ENCODE measurements at places on chromosomes 5 and 9. TPM values are rescaled to one million over a fixed set of nuclear protein-coding genes. Genes with fewer than 3 reads are reported as not detected.

DNA sequence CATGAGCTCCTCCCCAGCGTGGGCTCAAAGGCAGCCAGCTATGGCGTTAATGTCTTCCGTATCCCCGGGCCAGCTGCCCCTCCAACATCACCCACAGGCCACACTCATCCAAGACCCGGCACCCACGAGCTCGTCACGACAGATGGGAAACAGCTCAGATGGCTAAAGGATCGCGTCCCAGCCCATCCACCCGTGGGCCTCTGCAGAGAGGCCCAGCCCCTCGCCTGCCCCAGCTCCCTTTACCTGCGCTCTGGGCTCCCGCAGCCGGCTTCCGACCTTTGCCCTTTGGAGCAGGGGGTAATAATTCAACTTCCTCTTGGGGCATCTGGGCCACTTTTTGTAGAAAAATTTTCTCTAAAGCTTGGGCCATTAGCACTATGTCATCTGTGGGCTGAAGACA lies 16.5 kb downstream of the BRD3 start:
- no peak for DNase-seq

- no peak for DNase-seq
Measured at GRCh38 chr5:74507370-74508005, 133.0 kb downstream of the ENC1 start.

DNA sequence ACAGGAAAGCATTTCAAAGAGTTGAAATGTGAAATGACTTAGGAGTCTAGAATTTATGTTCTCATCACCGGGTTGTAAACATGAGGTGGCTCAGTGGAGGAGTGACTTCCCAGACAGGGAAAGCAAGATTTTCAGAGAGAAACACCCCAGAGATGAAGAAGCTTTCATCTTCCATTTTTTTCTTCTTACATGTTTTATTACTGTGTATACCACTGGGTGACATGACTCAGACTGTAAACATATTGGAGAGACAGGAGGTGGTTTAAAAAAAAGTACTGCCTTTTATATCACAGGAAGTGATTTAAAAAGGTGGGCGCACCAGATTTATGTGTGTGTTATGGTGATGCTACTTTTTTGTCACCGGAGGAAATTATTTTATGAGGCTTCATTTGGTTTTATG lies 209.1 kb upstream of the TUT7 start:
- DNase-seq = no peak

Gene BTNL8
- total RNA-seq = 0.11 TPM

DNA sequence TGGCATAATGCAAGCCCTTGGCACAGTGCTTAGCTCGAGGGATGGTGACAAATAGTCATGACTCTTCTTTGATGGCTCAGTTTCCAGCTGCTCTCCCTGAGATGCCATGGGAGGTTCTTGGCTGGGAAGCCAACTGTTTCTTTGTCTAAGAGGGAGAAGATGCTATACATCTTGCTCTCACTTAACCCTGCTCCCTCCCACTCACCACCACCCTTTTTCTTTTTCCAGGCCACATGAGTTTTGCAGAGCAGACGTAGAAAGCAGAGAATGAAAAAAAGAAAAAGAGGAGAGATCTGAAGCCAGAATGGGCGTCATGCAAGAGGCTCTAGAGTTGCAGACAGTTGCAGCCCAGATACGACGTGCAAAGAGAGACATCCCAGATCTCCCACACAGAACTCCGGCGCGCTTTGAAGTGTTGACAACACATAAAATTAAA lies 160.5 kb downstream of the FGF18 start:
- peak; percentile 46 for DNase-seq

GRCh38 chr5:116747881-116748280 lies 173.3 kb upstream of the SEMA6A start:
- no peak for DNase-seq

Gene FBN2
- total RNA-seq = 134 TPM

DNA sequence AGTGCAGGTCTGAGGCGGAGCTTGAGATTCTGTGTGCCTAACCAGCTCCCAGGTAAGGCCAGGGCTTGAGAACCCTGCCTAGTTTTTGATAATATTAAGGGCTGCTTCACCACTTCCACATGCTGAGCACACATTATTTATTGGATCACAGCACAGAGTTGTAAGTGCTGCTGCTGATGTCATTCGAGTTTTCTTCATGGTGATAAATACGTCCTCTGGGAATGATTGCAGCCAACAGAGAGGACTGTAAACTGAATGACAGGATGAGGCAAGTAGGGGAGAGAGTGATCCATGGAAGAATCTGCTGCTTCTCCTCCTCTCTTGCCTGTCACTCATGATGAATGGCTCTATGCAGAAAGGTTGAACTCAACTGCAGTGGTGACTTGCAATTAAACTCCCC lies 77.9 kb upstream of the VPS13A start:
- peak; percentile 6 for DNase-seq

DNA sequence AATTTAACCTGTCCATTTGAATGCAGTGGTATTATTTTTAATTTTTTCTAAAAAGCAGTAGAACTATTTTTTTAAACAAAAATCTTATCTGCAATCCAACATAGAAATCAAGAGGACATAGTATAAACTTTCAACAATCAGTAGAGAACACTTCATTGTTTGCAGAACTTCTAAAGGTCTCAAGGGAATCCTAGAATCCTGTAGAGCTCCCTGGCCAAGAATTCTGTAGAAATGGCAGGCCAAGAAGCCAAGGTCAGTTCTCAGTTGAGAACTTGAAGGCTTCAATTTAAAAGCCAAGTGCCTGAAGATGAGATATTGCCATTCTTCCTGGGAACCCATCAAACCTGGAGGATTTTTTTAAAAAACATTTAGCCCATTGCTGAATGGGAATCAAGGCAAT lies 199.2 kb upstream of the KLF4 start:
- DNase-seq = no peak

GRCh38 chr9:93588641-93589609 lies 12.5 kb downstream of the PHF2 start:
- no peak for DNase-seq

Gene ZNF883
- total RNA-seq = 14.1 TPM

GRCh38 chr5:123211084-123211483 lies 122.0 kb downstream of the PRDM6 start:
- DNase-seq = no peak

DNA sequence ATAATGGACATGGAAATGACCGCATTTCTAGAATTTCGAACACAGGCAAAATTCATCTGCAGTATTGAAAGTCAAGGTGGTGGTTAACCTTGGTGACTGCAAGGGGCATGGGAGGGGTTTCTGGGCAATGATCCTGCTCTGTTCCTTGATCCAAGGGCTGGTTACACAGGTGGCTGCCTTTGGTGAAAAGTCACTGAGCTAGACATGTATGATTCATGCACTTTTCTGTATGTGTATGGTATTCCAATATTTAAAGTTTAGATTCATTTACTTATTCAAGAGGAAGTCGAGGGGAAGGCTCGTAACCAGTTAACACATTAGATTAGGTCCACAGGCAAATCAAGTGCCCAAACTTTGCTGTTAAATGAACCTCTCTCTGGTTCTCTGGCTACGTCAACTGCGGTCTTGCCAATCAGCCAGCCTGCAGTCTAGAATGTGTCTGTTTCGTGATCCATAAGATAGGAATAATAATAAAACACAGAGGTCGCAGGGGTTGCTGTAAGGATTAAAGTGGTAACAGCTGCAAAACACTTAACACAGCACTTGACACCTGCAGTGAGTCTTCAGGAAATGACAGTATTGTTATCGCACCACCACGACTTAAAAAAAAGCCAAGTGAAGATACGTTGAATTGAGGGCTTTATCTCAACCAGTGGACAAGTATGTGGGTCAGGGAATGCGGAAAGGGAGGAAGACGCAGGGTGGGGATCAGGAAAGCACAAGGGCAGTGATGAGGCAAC lies 92.5 kb downstream of the TLE1 start:
- DNase-seq = no peak

Gene DMRT3
- 0.30 TPM for total RNA-seq

Gene SPINK6
- not detected for total RNA-seq

Gene CLK4
- total RNA-seq = 51.8 TPM

GRCh38 chr5:36820900-36821299 lies 55.7 kb upstream of the NIPBL start:
- no peak for DNase-seq

Gene MYMK
- total RNA-seq = not detected

Gene SLC31A2
- 27.7 TPM for total RNA-seq

DNA sequence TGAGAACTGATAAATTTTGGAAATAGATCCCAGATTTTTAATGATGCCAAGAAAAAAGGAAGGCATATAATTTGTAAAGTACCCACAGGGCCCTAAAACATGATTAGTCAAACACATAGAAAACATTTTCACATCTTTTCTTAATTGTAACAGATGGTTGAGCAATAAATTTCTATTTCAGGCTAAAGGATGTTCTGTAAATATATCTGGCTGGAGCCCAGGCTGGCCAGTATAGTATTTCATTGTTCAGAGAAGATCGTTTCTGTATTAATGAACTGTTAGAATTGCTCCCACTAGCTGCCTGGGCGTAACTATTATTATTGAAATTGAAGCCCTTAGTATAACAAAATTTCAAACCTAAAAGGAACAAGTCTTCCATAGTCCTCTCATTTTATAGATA lies 105.3 kb upstream of the SMC2 start:
- DNase-seq = no peak

DNA sequence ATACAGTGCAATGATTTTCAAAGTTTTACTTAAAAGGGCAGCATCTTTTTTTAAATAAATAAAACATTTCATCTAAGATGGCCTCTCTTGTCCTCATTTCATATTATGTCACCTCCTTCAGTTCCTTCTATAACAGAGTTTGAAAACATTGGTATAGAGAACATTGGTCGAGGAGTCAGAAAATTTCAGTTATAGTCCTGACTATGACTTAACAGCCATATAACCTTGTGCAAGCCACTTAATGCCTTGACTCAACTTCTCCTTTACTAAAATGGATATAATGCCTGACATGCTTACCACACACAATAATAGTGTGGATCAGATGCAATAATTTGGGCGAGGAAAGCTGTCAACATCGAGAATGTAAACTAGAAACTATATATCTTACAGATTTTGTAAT lies 22.6 kb downstream of the SSBP2 start:
- no peak for DNase-seq

DNA sequence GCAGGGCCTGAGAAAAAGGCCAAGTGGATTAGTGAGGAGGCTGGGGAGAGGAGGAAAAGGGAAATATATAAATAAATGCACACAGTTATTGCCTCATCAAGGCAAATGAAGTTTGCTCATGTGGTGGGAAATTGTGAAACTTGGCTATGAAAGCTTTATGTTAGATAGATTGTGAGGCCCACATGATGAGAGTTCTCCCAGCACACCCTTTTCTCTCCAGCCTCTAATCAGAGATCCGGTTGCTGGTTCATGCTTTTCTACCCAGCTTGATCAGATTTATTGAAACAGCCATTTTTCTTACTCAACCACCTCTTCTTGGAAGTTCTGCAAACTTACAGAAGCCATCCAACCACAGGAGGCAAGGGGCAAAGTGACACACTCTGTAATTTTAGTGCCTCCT lies 125.8 kb upstream of the KLF4 start:
- no peak for DNase-seq

- DNase-seq = no peak
Measured at GRCh38 chr9:18331310-18331684, 142.7 kb upstream of the ADAMTSL1 start.

Gene SLC2A8
- total RNA-seq = 20.8 TPM

GRCh38 chr9:134325813-134326723 lies at the start of gene RXRA:
Gene RXRA (plus strand): TSS chr9:134326455. CDS start chr9:134326632, 177 bp downstream.
- no peak for DNase-seq

DNA sequence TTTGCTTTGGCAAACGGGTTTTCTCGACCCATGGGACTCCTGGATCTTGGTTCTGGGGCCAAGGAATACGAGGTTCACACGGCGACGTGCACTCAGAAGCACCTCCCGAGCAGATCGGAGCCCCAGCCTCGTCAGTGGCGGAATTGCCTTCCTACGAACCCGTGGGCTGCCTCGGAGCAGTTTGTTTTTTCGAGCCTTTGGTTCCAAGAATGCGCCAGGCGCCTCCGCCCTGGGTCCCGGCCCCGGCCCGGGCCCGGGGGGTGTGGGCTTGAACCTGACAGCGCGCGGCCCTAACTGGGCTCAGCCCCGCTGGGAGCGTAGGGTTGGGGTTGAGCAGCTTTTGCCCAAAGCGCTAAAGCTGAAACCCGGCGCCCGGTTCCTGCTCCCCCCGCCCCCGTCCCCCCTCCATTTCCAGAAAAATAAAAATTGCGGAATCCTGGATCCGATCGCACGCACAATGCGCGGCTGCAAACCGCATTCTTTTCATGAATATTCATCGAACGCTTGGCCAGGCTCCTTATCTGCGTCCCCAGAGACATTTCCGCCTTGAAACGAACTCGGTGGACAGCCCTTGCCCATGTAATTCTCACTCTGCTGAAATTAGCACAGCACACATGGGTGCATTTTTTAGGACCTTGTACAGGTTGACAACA lies 1.0 kb downstream of the BASP1 start:
- DNase-seq = no peak

DNA sequence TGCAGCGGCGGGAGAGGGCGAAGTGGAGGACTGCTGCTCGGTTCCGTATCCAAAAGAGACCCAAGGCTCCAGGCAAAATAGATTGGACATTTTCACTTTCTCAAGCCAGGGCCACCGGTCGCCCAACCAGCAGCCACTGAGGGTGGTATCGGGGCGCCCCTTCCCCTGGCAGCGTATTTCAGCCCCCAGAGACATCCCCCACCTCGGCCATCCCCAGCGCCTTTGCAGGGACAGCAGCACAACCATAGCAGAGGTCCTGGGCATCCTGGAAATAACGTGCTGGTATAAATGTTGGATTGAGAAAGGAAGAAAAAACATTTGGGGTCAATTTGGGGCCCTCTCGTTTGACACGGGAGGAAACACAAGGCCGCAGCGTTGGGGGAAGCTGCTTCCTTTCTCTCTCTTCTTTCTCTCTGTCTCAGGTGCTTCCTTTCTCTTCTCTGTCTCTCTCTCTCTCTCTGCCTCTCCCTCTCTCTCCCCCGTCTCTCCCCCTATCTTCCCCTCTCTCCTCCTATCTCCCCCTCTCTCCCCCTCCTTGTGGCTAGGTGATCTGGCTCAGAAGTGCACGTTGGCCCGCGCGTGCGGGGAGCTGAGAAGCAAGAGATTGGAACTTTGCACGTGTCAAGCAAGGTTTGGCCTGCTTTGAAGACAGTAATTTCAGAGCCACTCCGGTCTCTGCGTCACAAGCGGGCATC lies 624 bp upstream of the RETREG1 start:
- DNase-seq = no peak

DNA sequence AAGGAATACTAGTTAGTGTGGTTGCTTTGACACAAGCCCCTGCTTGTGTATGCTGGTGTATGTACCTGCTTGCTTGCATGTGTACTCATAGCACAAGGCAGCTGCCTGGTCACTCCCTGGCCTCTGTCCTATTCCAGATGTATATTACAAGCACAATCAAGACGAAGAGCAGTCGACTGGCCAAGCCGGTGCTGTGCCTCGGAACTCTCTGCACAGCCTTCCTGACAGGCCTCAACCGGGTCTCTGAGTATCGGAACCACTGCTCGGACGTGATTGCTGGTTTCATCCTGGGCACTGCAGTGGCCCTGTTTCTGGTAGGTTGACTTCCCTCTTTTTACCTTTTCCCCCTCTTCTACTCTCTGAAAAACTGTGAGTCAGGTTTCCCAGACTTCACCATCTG lies 72.1 kb downstream of the BAAT start:
- no peak for DNase-seq

Gene PCDHGB7
- 13.7 TPM for total RNA-seq

Gene SPINK13
- total RNA-seq = not detected

- DNase-seq = no peak
Measured at GRCh38 chr9:21432672-21433425, 7.4 kb upstream of the IFNA1 start.

Measured in spinal cord (tissue), 10 donors.